ENCODE measurements at places on chromosomes 3 and 15. TPM values are rescaled to one million over a fixed set of nuclear protein-coding genes. Genes with fewer than 3 reads are reported as not detected.

CPNE9 gene
- not detected for total RNA-seq

ZNF609 gene
- total RNA-seq, result 37.8 TPM

- H3K4me3 ChIP-seq, result no peak overlapping the region
- no peak overlapping the region for H3K27ac ChIP-seq
- no peak for DNase-seq
- H3K4me1 ChIP-seq, result no peaks in the 10 kb centered on the region
- no peaks in the 10 kb centered on the region for H3K27me3 ChIP-seq
- H3K36me3 ChIP-seq, result no peaks in the 10 kb centered on the region
Observed at GRCh38 chr3:119664370-119664769, 4.0 kb upstream of the POPDC2 start.

SLC41A3 gene
- 67.0 TPM for total RNA-seq

DNA sequence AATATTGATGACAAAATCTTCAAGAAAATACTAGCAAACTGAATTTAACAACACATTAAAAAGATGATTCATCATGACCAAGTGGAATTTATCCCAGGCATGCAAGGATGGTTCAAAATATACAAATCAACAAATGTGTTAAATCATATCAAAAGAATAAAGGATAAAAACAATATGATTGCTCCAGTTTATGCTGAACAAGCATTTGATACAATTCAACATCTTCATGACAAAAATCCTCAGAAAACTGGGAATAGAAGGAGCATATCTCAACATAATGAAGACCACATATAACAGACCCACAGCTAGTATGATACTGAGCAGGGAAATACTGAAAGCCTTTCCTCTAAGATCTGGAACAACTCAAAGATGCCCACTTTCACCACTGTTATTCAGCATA is 352.3 kb downstream of the PYDC2 start:
- no peaks in the 10 kb centered on the region for H3K27me3 ChIP-seq
- H3K27ac ChIP-seq, result no peak overlapping the region
- no peaks in the 10 kb centered on the region for H3K36me3 ChIP-seq
- no peak for DNase-seq
- H3K4me3 ChIP-seq, result no peak overlapping the region
- H3K4me1 ChIP-seq, result no peaks in the 10 kb centered on the region

- H3K4me1 ChIP-seq, result no peaks in the 10 kb centered on the region
- no peaks in the 10 kb centered on the region for H3K27me3 ChIP-seq
- no peaks in the 10 kb centered on the region for H3K36me3 ChIP-seq
- no peak overlapping the region for H3K27ac ChIP-seq
Observed at GRCh38 chr3:29576181-29576580, 295.3 kb downstream of the RBMS3 start.

SPG21 gene
- total RNA-seq, result 88.3 TPM

Measured in PC-9 (cell line).